ENCODE measurements at places on chromosomes 5 and 9.

GRCh38 chr5:122292332-122292731, 19.7 kb upstream of the SNCAIP start:
- no peak for DNase-seq

- no peak for DNase-seq
Measured at GRCh38 chr5:9919306-9920030, 289.3 kb upstream of the TAS2R1 start.

DNA sequence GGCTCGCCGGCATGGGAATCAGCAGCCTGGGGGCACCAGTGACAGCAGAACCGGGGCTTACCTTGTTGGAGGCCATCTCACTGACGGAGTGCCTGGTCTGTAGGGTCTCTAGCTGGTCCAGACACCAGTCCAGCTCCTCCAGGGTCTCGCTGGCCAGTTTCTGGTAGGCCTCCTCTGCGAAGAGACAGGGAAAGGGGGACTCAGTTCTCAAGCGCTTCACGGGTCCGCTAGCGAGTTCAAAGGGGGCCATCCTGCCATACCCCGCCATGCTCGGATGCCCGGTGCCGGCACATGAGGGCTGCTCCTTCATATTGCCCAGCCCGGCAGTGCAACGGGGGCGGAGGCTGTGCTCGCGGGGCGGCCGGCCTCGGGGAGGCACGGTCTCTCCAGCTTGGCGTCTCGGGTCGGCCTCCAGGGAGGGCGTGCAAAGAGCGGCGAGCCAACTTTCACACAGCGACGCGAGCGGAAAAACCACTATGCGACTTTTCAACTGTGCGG, 456.0 kb downstream of the RAB3C start:
- DNase-seq = no peak

DNA sequence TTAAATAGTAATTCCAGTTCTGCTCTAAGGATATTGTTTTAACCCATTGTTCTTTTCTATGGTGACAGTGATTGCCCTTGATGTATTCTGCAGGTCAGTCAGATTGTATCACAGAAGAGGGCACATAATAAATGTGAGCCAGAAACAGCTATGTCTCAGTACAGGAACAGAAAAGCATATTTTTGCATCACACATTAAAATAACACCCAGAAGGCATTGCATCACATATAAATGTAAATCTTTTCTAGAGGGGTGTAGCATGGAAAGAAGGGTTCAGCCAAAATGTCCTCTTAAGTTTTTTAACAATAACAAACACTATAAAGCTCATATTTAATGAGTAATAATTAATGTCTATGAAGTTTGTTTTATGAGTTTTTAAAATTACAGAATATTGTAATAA, 30.0 kb downstream of the ZCCHC7 start:
- DNase-seq = no peak

DNA sequence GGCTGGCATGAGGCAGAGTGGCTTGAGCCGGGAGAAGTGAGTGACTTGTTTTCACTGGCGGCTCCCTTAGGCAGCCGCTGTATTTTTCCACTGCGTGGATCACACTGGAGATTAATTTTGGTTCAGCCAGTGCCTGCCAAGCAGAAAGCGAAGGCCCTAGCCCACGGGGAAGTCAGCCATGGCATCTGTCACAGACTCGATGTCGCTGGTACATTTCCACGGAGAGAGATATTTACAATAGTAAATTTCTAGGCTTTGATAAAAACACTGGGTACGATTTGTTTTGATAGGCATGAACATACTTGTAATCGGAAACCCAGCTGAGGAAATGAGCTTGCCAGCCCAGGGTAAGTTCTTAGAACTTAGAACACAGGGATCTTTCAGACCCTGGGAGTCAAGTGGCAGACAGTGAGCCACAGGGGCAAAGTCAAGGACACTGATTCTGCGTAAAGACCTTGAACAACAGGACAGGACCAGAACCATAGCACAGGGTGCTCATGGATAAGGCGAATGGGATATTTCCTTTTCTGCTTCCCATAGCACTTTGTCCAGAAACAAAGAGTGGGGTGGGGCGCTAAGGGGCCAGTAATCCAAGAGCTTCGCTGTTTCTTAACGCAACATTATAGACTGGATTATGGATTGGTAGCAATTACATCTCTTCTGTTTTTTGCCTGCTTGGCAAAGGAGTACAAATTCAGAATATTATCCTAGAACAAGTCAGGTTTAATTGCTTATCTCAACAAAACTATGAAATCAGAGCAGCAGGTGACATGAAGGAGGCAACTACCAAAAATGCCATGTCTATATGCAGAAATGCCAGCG, 4.5 kb downstream of the DUSP1 start:
- DNase-seq = peak; percentile 93

GRCh38 chr9:97889941-97890887, 32.1 kb downstream of the TRMO start:
- DNase-seq = peak; percentile 25

GRCh38 chr5:173637340-173637739, 20.9 kb upstream of the BOD1 start:
- no peak for DNase-seq

DNA sequence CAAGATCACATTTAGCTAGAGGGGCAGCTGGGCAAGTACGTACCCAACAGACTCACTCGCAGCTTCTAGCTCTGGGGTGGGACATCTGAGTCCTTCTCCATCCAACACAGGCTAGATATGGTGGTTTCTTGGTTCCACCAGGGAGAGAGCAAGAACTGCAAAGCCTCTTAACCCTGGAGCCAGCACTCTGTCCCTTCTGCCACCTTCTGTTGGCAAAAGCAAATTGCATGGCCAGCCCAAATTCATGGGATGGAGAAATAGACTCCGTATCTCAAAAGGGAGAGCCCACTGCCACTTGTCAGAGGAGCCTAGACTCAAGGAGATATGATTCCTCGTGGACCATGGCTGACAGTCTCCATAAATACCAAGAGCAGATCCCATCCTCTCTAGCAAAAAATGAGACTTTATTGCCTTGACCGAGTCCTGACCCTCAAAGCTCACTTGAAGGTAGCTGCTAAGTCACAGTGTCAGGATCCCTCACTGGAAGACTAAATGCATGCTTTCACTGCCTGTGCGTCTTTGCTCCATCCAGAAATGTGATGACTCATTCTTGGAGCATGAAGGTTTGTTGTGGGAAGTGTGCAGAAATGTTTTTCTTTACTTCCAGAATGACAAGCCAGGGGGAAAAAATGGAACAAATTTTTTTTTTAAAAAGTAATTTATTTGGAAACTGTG, 28.8 kb upstream of the ROR2 start:
- peak; percentile 5 for DNase-seq

GRCh38 chr5:10577371-10578292, 13.8 kb downstream of the ANKRD33B start:
- peak; percentile 91 for DNase-seq

DNA sequence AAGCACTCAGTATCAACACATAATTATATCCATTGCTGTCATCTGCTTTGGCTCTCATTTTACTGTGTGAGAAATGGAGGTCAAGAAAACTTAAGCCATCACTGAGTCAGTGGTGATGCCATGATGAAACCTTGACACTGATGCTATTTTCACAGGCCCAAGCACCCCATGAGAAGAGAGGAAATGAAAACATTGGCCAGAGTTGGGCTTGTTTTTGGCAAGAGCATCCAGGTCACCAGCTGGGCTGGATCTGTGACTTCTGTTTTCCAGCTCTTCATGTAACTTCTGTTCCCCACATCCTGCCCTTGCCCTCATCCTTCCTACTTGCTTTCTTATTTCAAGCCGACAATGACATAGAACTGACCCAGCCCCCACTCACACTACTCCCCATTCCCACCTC, 10.0 kb downstream of the LCP2 start:
- DNase-seq = peak; percentile 3

DNA sequence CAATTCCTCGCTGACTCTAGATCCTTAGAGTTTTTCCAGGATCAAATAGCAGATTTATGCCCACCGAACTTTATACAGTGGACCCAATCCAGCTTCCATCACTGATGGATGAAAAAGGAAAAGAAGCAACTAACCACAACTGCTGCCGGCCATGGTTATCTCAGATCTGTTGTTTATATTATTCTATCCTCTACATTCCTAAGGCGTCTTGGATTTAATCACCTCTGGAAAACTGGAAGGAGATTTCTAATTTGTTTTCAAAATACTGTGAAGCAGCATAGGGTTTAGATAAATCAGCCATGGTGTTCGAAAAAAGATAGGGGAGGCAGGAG, 663 bp upstream of the ZNF366 start:
- DNase-seq = no peak

GRCh38 chr5:143148771-143149170, 254.7 kb downstream of the NR3C1 start:
- DNase-seq = no peak

DNA sequence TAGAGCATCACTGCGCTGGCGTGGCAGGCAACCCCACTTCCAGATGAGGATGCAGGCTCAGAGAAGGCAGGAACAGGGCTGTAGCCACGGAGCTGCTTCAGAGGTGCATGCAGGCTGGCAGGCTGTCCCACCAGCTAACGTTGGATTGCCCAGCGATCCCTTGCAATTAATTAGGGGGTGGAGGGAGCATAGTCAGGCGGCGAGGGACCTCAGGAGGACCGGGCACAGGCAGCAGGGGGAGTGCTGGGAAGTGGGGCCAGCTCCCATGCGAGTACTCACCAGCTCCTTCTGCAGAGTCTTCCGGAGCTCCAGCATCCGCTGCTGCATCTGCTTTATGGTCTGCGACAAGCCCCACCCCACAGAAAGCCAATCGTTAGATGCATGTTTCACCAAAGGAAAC, 20.3 kb downstream of the ARPC5L start:
- DNase-seq = no peak

DNA sequence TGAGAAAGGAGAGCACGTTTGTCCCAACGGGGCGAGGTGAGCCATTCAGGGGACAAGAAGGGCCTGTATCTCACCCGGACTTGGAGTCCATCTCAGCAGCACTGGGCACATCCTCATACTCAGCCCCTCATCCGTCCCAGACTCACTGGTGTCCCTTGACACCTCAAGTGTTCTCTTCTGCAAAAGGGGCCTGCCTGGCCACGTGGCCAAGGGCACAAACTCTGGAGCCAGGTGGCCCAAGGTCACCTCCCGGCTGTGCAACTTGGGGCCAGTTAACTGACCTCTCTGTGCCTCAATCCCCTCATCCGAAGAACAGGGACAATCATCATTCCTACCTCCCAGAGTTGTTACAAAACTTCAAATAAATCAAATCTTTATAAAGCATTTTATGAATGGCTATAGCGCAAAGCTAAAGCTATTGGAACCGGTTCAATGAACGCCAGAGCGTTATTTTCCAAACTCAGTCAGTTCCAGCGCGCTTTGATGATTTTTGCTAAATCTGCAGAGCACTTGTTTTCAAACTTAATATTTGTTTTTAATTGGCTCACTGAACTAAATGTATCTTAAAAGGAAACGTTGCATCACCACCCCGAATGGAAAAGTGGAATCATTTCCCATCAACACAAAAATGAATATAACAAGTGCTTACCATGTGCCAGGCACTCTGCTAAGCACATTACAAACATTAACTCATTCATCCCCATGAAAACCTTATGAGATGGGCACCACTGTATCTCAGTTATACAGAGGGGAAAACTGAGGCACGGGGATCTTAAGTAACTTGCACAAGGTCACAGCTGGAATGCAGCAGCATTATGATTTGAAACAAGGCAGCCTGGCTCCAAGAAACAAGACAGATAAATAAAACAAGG, 49.3 kb downstream of the DUSP1 start:
- peak; percentile 97 for DNase-seq

- no peak for DNase-seq
Measured at GRCh38 chr9:90400091-90400490, 242.5 kb downstream of the DIRAS2 start.

- DNase-seq = no peak
Measured at GRCh38 chr9:97854696-97855485, 1.9 kb downstream of the FOXE1 start.

DNA sequence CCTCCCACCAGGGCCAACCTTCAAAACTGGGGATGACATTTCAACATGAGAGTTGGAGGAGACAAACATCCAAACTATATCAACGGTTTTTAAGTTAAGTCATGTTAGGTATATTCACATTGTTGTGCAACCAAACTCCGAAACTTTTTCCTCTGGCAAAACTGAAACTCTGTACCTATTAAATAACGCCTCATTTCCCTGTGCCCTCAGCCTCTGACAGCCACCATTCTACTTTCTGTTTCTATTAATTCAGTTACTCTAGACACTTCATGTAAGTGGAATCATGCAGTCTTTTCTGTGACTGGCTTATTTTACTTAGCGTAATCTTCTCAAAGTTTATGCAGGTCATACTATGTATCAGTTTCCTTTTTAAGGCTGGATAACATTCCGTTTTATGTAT, 85.0 kb downstream of the CWC27 start:
- no peak for DNase-seq

DNA sequence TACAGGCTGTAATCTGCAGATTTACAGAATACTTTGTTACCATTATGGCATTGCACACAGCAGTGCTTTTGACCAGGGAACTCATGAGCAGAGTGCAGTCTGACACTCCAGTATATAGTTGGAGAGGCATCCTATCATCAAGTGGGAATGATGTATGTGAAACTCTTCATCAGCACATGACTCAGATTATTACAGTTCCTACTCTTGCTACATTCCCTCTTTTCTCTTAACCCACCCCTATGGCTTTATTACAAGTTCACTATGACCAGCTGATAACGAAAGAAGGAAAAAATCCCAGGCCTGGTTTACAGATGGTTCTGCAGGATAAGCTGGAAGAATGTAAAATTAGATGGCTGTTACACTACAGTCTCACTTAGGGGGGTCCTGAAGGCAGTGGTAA, 385.9 kb downstream of the RASEF start:
- DNase-seq = no peak

DNA sequence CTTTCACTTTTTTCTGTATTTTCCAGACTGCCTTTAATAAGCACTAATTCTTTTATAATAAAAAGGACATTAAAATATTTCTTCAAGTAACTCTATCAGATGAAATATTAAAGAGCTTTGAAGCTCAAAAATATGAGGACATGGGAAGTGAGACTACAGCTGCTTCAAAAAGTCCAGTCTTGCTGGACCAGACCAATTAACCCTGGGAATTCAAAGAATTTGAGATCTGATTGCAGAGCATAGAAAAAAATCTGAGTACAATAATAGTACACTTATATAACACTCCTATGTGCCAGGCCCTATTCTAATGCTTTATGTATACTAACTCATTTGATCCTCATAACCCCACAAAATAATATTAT, 9.8 kb downstream of the TMEM245 start:
- DNase-seq = no peak

GRCh38 chr9:20592673-20593072, 29.6 kb downstream of the MLLT3 start:
- no peak for DNase-seq

DNA sequence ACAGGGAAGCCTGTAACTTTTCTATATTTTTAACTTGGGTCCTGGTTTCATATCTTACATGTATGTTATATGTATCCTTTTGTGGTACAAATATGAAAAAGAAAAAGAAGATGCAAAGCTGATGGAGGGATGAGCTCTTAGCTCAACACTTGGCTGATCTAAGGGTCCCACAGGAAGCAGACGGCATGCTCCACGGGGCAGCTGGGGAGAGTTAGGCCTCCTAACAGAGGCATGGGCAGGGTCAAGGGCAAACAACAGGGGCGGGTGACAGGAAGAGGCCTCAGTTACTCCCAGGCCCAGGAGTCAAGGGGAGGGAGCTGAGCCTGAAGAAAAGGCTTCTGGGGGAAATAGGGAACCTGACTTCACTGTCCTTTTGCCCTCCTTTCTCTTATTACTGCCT, 287.2 kb downstream of the ZSWIM6 start:
- DNase-seq = no peak

Measured in dermis microvascular lymphatic vessel endothelial cell (primary cell).